NCI-H748 treated with DMSO at 0.1 percent for 48 hours (cell line): ENCODE measurements at places on chromosomes 2 and 18.

DNA sequence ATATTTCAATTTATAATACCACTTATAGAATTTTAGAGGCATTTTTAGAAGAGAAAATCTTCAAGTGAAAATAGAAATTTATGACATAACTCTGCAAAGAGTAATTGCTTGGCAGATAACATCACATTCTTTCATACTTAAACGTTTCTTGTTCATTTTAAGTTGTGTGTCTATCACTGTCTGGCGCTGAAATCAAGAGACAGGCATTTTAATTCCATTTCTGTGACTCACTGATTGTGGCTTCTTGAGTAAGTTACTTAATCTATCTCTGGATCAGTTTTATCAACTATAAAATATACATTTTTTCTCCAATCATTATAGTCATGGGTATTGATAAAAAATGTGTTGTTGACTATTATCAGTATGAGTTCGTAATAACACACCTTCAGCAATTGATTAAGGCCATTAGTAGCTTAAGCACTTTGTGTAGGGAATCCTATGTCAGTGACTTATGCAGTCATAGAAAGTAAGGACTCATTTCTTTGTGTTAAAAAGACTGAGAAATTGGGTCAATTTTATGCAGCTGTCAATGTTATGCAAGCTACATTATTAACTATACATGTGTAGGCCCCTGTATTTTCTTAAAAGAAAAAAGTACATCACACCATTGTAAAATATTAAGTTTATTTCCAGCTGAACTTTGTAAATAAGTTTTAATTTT lies 497.3 kb downstream of the CCDC85A start:
- DNase-seq, result no peak

- no peak for DNase-seq
Observed at GRCh38 chr2:133953524-133953923, 300.3 kb upstream of the MGAT5 start.

- no peak for DNase-seq
Observed at GRCh38 chr2:152335726-152336118, 748 bp downstream of the FMNL2 start.

DNA sequence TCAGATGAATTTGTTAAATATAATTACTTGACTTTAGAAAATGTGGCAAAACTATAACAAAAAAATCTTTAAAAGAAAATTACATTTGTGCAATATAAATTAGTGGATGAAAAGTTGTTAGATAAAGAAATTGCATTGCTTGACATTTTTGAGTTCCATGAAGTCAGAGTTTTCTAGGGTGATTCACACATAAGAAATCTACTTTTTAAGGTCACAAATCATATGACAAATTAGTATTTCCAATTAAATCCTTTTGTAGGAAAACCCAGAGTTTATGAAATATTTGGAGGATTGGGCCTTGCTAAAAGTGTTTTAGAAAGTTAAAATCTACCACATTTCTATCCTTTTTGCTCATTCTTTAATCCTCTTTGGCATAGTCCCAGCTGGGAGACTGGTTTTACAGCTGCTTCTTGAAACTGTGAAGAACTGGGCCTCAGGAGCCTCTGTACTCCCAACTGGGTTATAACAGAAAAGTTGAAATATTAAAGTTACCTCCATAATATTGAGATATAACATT lies 289.2 kb downstream of the LRRTM4 start:
- DNase-seq, result no peak

GRCh38 chr18:56172527-56172926 lies 465.9 kb downstream of the TXNL1 start:
- DNase-seq, result no peak

GRCh38 chr2:188522517-188522916 lies 230.8 kb downstream of the GULP1 start:
- no peak for DNase-seq

DNA sequence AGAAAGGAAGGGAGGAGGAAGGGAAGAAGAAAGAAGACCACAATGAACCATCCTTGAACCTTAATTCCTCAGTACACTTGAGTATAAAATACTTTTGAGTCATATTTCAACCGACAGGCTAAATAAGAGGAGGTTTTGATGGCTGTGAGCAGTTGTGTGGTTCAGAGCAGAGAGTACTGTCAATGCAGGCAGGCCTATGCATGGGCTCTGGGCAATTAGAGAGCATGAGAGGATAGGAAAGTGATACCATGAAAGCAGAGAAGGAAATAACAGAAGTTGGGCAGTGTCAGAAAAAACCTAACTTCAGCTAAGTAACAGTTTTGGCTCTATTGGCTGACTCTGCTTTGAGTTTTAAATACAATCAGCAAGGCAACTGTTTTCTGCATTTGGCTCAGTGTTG lies 123.6 kb upstream of the STK17B start:
- no peak for DNase-seq

GRCh38 chr2:29782087-29782486 lies 139.3 kb downstream of the ALK start:
- DNase-seq, result no peak

DNA sequence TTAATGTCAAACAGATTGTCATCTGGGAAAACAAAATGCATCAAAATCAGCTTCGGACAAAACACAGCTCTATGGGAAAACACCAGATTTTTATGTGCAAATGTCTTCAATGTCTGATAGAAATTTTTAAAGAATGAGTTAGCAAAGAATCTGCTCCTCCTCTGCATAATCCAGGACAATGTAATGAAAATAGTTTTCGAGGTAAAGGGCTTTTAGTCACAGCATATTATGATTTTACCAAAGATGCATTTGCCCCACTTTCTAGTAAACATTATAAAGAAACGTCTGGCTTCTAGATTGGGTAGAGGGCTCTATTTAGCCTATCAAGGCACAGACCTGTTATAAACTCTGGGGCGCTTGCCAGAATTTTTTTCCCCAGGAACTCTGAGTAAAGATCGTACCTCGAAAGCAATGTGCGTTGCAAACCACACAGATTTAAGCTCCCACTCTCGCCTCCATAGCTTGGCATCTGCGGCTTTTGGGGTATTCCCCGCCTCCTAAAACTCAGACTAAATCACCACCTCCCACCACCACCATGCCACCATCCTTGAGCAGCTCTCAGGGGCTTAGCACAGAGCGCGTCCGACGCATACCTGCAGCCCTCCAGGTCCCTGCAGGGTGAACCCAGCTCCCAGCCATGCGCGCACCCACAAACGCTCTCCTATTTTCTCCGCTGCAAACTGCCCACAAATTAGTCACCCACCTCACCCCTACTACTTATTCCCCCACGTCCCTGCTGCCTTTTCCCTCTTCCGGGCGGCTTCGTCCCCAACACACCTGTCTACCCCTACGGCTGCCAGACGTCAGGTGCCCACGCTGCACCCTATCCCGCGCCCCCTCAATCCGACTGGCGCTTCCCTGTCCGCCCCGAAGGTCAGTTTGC lies 829 bp downstream of the ACVR1C start:
- no peak for DNase-seq

DNA sequence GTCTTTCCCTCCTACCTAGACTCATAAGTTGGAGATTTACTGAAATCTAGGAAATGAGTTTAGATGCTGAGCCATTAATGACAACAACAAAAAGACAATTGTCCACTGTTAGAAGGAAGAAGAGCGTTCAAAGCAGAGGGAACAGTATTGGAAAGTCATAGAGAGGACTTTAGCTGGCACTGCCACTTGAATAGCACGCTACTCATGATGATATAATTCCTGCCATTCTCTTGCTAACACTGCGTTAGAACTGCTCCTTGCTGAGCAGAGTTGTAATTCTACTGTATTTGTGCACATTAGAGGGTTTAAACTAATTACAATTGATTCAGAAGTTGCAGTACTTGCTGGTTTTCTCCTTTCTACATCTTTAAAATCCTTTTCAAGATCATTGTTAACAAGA lies 9.0 kb upstream of the AFTPH start:
- DNase-seq, result no peak
